Stimulated activated CD8-positive, alpha-beta memory T cell treated with anti-CD3 and anti-CD28 coated beads, Interleukin-15, amount 100 ng/mL, for 24 hours (primary cell): ENCODE measurements at places on chromosomes 2 and 18.

DNA sequence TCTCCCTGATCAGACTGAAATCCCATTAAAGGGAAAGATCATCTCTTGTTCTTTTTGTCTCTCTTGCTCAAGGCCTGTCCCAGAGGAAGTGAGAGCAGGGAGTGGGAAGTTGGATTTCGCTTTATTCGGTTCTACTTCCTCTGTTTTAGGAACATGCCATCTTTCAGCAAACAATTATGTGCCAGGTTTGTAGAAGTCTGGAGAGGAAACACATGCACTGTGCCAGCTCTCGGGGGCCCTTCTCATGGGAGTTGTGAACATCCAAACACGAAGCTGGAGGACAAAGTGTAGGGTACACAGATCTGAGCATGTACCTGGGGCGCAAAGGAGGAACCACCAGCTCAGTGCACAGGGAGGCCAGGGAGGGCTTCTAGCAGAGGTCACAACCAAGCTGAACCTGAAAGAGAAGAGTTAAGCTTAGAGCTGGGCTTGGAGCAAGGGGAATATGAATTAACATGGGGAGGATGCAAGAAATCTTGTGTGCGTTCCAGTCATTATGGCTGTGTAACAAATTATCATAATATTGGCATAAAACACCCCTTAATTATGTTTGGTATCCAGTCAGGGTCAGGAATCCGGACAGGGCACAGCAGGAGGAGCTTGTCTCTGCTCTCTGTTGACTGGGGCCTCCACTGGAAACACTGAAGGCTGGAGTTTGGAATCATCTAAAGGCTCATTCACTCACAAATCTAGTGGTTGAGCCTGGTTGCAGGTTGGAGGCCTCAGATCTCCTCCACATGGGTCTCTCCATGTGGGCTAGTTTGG lies 128.6 kb downstream of the ZFP36L2 start:
- DNase-seq = no peak

DNA sequence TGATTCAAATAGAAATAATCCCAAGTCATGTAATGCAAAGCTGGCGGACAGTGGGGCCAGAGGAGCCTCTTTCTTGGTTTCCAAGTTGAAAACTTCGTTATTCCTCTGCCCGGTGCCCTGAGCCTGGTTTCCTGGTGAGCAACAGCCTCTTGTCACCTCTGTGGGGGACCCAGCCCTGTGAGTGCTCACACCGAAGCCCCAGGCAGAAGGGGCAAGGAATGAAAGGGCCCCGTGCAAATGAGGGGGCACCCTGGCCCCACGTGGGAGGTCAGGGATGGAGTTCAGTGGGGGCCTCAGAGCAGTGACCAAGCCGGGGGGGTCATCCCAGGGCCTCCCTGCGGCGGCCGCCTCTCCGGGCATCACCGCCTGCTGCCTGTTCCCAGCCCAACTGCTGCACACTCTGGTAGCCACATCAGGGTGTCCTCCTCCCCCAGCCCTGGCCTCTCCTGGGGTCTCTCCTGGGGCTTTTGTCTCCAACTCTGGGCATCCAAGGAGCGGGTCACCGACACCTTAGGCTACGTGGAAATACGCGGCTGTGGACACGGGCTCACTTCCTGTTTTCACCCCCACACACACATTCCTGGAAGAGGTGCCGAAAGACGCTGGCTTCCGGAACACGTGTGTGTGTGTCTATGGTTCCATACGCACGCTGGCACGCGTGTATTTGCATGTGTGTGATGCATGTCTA lies 64.5 kb downstream of the TWIST2 start:
- no peak for DNase-seq

- DNase-seq = no peak
Measured at GRCh38 chr2:63950414-63950813, 68.8 kb downstream of the VPS54 start.

DNA sequence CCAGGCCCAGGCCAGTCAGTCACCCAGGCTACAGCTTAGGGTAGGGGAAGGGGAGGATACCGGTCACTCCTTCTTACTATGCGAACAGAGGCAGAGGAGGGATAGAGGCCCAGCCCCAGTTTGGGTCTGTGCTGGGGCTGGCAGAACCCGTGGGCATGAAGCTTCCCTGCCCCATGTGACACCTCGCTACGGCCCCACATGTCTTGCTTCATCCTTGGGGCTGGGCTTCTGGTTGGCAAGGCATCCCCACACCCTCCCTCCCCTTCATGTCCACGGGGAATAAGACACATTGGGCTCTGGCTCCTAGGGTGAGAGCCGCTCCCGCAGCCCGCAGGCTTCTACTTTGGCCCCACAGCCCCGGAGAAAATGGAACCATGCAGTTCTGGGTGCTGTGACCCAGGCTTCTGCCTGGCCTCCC lies 32.4 kb downstream of the HS1BP3 start:
- no peak for DNase-seq

GRCh38 chr2:104772996-104773395 lies 80.9 kb upstream of the POU3F3 start:
- no peak for DNase-seq

DNA sequence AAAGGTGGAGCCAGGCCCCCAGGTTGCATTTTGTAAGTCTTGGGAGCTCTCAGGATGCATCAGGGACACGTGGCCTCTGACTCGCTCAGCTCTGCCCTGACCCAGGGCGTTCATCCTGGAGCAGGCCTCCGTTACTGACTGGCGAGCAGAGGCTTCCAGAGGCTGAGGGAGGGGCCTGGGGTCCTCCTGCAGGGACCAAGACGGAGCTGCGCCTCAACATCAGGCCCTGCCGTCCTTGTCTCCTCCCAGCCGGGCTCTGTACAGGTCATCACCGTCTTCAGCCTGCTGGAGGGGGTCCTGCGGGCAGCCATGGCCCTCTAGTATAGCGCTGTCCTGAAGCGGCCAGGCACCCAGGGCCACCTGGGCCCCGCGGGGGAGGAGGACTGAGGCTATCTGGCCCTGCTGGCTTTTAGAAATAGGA lies 10.2 kb upstream of the ALPP start:
- DNase-seq = no peak

DNA sequence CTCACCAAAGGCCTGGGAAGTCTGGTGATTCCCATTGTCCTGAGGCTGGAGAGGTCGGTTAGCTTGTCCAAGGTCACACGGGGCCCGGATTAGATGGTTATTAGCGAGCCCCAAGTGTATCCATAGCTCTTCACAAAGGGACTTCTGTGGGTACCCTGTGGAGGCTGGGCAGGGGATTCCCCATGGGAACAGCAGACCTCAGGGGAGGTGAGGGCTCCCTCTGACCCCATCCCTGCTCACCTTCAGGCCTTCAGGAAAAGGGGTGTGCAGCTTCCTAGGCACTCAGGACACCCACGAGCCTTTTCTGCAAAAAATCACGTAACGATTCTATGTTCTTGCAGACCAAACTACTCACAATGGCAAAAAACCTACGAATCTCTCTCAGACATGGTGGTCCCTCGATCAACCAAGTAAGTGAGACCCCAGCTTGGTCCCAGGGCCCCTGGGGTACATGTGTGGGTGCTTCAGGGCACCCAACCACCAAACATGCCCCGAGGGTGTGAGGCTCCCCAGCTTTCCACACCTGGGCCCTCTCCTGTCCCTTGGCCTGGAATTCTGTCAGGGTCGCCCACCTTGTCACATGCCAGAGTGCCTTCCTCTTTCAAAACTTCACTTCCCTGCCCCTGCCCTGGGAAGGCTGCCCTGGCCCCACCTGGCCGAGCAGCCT lies 40.3 kb downstream of the PDIA6 start:
- DNase-seq = no peak

- no peak for DNase-seq
Measured at GRCh38 chr2:104033399-104033798, 820.5 kb upstream of the POU3F3 start.

- DNase-seq = no peak
Measured at GRCh38 chr2:220994846-220995245, 577.3 kb downstream of the EPHA4 start.

GRCh38 chr2:43225788-43226557 lies 433 bp downstream of the ZFP36L2 start:
- DNase-seq = peak; percentile 46

DNA sequence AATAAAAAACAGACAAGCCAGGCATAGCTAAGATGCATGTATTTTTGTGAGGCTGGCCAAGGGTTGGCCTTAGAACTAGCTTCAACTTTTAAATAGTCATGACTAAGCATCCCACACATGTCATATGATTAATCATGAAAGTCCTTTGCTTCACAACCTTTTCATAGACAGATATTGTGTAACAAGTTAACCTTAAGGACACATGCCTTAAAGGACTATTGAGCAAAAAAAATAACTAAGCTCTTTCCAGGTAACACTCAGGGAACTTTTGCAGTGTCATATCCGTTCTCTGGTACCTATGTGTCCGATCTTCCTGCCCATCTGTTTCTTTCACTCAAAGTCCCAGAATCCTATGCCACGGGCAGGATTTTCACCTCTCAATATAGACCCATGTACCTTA lies 498.4 kb downstream of the STK39 start:
- no peak for DNase-seq

DNA sequence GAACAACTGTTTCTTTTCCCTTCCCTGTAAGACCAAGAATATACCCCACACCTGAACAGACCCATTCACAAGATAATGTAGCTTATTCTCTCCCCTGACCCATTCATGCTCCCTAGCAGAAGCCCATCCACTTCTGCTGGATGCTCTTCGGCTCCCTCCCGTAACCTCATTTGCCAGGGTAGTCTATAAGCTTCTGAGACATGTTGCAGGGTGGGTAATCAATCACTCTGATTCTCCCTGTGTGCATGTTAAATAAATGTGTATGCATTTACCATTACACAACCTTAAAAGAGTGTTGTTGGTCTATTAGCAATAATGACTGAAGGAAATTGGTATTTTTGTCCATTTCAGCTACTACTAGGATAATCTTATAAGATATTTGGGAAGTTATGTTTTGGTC lies 1.3 kb downstream of the SLC19A3 start:
- no peak for DNase-seq

GRCh38 chr2:29189052-29189451 lies 73.8 kb downstream of the CLIP4 start:
- no peak for DNase-seq

DNA sequence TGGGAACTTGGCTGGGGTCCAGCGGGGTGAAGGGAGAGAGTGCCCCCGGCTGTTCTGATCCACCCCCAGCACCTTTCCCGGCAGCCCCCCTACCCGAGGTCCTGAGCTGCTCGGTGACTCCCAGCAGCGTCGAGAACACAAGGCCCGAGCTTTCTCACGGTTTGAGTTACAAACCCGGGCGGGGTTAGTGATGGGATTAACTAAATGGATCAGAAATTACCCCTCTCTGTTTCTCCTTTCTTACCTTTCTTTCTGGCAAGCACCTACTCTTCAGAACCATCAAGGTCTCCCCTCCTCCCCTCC lies 139.4 kb upstream of the GPC1 start:
- no peak for DNase-seq

DNA sequence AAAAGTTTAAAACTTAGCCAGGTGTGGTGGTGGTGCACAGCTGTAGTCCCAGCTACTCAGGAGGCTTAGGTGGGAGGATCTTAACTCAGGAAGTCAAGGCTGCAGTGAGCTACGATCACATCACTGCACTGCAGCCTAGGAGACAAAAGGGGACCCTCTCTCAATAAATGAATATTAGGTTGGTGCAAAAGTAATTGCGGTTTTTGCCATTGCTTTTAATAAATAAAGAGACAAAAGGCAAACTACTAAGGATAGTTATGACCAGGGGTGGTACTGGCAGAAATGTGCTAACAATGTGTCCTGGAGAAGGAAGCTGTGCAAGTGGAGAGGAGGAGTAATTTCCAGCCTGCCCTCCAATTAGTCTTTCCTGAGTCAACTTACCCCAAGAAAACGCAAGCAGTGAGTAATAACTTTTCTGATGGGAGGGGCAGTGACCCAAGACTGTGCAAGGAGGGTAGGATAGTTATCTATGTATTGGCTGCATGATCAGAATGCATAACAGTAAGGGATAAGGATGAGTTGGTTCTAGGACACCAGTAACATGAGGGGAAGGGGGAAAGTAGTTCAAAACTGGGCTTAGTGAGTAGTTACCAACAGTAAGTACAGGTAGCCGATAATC lies 1.5 kb downstream of the EXOC6B start:
- no peak for DNase-seq

GRCh38 chr2:189608795-189609422 lies 28.3 kb upstream of the SLC40A1 start:
- DNase-seq = no peak

GRCh38 chr2:228767196-228767595 lies 503.9 kb downstream of the PID1 start:
- DNase-seq = no peak

DNA sequence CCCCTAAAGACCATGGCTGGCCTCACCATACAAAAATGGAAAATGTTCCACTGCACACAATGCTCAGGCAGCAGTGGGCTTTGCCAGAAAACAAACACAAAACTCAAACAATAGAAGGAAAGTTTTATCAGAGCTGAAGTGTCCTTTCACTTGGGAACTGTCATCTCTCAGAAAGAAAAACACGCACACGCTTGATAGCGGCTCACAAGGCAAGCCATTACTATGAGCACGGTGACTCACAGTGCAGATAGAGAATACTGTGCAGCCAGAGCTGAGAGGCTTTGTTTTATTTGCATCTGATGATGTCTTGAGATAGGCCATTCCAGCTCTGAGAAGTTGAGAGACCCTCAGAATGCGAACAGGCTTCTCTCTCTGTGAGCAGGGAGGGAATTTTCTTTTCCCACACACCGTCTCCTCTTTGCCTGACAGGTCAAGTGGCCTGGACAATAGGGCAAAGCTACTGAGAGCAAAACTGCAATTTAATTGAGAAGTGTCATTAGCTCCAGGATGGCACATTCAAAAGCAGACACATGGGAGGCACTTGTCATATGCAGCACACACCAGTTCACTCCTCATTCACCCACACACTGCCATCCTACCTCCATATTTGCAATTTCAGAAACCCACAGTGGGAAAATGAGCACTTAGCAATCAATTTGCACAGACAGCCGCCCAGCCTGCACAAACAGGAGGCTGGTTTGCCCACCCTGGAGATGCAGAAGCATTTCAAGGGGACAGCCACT lies 236.6 kb downstream of the SS18 start:
- DNase-seq = no peak

DNA sequence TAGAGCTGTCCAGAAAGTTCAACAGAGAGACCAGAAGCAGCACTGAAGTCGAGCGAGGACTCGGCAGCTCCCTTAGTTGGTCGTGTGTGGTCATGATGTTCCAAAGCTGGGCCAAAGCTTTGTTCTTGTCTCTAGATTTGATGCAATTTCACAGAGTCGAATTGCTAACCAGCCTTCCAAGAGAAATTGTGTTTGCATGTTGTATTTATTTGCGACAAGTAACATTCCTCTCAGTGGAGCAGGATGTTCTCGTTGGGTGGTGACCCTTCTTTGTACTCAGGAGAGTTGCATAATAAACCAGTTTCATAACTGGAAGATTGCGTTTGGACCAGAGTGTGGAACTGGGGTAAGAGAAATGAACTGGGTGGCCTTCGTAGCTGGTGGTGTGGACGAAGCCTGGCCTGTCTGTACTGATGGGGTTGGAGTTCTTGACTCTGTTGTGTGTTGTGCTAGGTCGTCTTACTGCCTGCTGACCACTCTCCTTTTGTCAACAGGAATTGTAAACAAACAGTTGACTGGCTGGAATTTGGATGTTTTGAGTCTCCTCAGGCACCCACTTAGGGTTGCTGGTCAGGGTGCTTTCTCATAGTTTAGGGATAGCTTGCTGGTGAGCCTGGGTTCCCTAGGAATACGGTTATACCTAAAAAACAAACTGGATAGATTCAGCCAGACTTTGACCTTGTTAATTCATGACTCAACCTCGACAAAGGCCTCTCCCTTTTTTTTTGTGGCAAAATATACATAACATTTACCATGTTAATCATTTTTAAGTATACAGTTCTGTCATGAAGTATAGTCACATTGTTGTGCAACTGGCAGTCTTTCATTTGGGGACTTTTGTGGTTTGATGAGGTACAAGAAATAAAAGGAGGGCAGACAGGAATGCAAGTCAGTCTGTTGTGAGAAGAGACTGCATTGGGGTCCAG lies 28.9 kb upstream of the TOGARAM2 start:
- no peak for DNase-seq
